ENCODE measurements at places on chromosomes 16 and 17. TPM values are rescaled to one million over a fixed set of nuclear protein-coding genes. Genes with fewer than 3 reads are reported as not detected.

Gene CHTF18
- 8.8 TPM for total RNA-seq

Gene SLC5A11
- total RNA-seq = 0.31 TPM

Gene CCL17
- not detected for total RNA-seq

Gene ZDHHC1
- 0.63 TPM for total RNA-seq

Gene SHBG
- total RNA-seq = not detected

Gene P2RX5
- 15.6 TPM for total RNA-seq

Gene QPRT
- total RNA-seq = 0.21 TPM

Gene KRTAP2-3
- total RNA-seq = not detected

Gene RHBDF1
- 0.21 TPM for total RNA-seq

Gene SF3B3
- total RNA-seq = 77.6 TPM

Gene GNPTG
- 29.8 TPM for total RNA-seq

Gene TPSD1
- not detected for total RNA-seq

All from mononuclear cell (primary cell).